ENCODE measurements at places on chromosomes 16 and 17. TPM values are rescaled to one million over a fixed set of nuclear protein-coding genes. Genes with fewer than 3 reads are reported as not detected.

CD300A gene
- 3.8 TPM for total RNA-seq

FLYWCH1 gene
- total RNA-seq, result 18.8 TPM

RBFOX1 gene
- total RNA-seq, result not detected

CHRNE gene
- 3.1 TPM for total RNA-seq

TAX1BP3 gene
- total RNA-seq, result 12.4 TPM

P2RX1 gene
- 0.13 TPM for total RNA-seq

GAS2L2 gene
- total RNA-seq, result not detected

DDX5 gene
- 245 TPM for total RNA-seq

OR3A3 gene
- not detected for total RNA-seq

TAC4 gene
- not detected for total RNA-seq

MYO15A gene
- total RNA-seq, result 6.0 TPM

ABCA10 gene
- 3.1 TPM for total RNA-seq

PDIA2 gene
- 0.23 TPM for total RNA-seq

FMNL1 gene
- total RNA-seq, result 3.4 TPM

KCNH6 gene
- total RNA-seq, result not detected

SULT1A4 gene
- 8.3 TPM for total RNA-seq

MAF gene
- total RNA-seq, result 44.0 TPM

G6PC1 gene
- 440 TPM for total RNA-seq

ZSCAN10 gene
- 0.10 TPM for total RNA-seq

TPSD1 gene
- not detected for total RNA-seq

HASPIN gene
- total RNA-seq, result 0.05 TPM

KRTAP9-6 gene
- total RNA-seq, result not detected

UTS2R gene
- total RNA-seq, result not detected

NUDT7 gene
- total RNA-seq, result 24.2 TPM

RNF43 gene
- 13.0 TPM for total RNA-seq
